ENCODE measurements at places on chromosomes 12 and 14.

DNA sequence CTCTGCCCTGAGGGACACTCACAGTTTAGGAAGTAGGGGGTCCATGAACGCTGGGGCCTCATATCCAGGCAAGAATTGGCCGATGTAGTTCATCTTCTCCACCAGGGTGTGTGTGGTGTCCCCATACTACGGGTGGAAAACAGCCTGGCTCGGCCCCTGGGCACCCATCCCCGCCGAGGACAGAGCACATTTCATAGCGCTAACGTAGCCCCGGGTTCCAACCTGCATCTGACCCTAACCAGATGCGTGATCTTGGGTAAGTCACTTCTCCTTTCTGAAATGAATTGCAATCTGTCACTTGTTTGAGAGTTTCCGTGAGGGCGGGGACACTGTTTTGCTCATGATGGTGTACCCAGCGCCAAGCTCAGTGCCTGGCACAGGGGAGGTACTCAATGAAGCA, 9.0 kb downstream of the HPD start:
- DNase-seq, result no peak

DNA sequence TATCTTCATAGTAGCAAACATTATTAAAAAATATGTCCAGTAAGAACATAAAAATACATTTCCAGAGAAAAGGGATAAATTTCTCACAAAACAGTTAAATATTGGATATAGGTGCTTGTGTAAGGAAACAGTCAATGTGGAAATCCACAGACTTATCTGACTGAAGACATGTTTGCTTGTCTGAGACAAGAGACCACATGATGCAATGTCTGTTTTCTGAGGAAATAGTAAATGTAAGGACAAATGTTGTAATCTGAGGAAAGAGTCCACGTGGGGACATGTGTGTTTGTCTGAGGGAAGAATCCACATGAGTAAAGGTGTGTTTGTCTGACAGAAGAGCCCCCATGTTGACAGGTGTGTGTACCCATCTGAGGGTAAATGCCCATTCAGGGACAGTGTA, 1093.2 kb downstream of the TMEM121 start:
- no peak for DNase-seq

GRCh38 chr14:72753044-72753710, 140.7 kb downstream of the DPF3 start:
- no peak for DNase-seq

DNA sequence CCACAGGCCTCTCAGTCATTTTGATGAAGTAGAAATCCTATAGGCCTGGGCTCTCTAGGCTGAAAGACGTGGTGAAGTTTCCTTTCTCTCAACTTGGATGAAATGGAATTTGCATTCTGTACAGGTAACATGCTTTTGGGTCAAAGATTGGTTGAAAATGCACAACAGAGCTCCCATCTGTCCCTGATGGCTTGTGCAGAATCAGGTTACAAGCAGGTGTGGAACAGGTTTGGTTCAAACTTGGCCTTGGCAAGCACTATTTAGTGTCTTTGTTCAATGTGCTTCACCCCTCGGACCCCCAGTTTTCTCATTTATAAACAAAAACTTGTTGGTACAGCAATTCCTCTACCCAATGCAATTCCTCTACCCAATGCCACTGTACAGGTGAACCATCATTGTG, 1493.0 kb downstream of the AACS start:
- no peak for DNase-seq

DNA sequence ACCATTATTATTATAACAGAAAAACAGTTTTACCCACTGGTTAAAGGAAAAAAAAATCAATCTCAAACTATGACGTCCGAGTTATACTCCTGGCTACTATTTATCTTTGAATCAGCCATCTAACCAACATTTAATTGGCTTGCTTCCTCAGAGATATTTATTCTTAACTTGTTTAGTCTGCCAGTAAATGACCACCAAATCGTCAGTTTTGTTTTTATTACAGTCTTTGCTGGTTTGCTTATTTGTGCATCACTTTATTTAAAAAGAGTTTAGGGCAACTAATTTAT, 71.2 kb downstream of the RASSF8 start:
- DNase-seq, result no peak

- no peak for DNase-seq
Measured at GRCh38 chr12:11840366-11840765, 190.9 kb downstream of the ETV6 start.

GRCh38 chr12:58961906-58962305, 41.6 kb upstream of the LRIG3 start:
- no peak for DNase-seq

DNA sequence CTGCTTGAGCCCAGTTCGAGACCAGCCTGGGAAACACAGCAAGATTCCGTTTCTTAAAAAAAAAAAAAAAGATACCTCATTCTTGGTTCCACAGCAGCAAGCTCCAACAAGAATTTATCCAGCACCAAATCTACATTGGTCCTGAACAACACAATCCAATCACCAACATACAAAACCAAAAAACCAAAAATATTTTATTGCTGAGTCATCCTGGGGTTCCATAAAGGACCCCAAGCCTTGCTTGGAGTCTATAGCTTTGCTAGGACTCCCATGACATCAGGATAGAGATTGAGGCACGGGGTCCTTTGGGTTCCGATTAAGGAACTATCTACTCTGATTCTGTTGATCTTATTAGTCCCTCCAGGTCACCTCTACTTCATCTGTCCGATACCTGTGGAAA, 7.7 kb downstream of the OSGEP start:
- no peak for DNase-seq

DNA sequence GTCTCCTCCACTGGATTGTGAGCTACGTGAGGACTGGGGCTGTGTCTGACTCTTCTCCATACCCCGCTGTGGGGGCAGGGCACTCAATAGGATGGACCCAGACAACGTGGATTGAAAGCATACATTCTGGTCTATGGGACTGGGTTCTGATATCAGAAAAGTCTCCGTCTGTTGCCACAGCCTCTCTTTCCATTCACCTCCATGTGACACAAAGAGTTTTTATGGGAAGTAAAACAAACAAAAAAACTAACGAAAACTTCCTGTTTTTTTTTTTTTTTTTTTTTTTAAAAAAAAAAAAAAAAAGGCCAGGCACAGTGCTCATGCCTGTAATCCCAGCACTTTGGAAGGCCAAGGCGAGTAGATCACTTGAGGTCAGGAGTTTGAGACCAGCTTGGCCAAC, 44.7 kb downstream of the SLC8A3 start:
- DNase-seq, result no peak

DNA sequence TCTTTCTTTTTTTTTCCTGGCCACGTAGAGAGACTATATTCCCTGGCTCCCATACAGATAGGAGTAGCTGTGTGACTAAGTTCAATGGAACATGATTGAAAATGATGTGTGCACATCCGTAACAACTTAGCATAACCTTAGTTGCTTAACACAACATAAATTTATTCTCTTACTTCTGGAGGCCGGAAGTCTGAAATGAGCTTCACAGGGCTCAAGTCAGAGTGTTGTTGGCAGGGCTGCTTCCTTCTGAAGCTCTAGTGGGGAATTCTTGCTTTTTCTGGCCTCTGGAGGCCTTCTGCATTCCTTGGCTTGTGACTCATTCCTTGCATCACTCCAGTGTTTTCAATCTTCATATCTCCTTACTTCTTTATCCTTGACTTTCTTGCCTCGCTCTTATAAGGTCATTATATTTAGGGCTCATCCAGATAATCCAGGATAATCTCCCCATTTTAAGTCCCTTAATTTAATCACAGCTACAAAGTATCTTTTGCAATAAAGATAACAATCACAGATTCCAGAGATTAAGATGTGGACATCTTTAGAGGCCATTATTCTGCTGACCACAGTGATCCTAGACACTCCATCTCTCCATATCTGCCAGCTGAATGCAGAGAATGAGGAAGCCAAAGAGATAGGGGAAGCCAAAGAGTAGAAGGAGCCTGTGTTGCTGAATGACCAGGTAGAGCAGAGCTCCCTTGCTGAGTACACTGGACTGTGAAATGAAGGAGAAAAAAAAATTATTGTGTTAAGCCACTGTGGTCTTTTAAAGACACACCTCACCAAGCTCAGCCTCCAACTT, 21.0 kb upstream of the SNX6 start:
- peak; percentile 87 for DNase-seq

- no peak for DNase-seq
Measured at GRCh38 chr14:104401785-104402184, 177.8 kb upstream of the C14orf180 start.

GRCh38 chr14:49586673-49587460, 687 bp upstream of the RPS29 start:
- DNase-seq, result peak; percentile 52

- DNase-seq, result no peak
Measured at GRCh38 chr12:66665435-66665985, 13.4 kb downstream of the GRIP1 start.

DNA sequence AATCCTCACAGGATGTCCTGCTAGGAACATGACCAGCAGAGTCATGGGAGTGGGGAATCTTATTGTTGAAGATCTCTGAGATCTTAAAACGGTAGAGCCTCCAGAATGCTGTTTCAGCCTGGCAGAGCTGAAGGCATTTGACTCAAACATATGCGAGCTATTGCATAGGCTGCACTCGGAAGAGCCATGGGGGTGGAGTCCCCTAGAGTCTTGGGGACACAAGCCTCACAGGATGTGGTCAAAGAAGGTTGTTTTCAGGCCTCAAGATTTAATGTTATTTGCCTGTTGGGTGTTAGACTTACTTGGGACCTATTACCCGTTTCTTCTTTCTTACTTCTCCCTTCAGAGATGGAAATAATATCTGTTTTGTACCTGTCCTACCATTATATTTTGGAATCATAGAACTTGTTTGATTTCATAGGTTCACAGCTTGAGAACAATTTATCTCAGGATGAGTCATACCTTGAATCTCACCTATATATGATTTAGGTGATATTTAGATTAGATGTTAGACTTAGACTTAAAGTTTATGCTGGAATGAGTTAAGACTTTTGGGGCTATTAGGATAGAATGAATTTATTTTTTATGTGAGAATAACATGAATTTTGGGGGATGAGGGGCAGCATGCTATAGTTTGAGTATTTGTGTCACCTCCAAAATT, 172.2 kb upstream of the ATP2B1 start:
- DNase-seq, result no peak

DNA sequence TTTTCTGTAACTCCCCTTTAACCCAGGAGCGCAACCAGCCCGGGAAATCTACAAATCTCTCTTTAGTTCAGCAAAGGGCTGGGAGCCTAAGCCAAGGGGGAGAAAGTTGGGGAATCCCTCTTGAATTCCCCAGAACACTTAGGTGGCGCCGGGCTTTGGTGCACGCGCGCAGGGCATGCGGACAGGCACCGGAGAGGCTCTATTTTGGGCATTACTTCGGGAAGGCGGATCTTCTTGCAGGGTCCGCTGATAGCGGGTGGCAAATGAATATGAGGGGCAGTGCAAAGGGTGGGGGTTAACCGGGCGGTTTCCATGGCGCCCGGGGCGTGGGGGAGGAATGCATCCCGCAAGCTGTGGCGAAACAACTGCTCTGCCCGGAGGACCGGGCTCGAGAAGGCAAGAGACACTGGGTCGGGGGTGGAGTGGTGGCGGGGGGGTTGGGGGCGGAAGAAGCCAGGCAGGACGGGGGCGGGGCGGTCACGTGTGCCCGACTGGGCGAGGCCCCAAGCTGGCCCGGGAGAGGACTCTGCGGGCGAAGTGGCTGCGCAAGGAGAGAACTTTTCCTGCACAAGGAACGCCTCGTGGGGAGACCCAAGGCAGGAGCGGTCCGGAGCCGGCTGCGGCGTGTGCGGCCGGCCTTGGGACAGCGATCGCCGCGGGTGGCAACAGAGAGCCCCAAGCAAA, at the start of gene FLVCR2:
FLVCR2 (plus strand) TSS at position 519 of the 684 bp plus-strand sequence. CDS start 353 bp downstream, outside the sequence.
- DNase-seq, result peak; percentile 79

All from RWPE1 (cell line).